ENCODE measurements at places on chromosomes 16 and 17.

- DNase-seq = peak; percentile 97
These were observed at the start of the genes GGA3 and MRPS7 for GRCh38 chr17:75261336-75262111. GGA3 (minus strand) TSS chr17:75261606; CDS start chr17:75261587, 19 bp downstream. MRPS7 (plus strand) TSS chr17:75261879; CDS start chr17:75261901, 22 bp downstream.

DNA sequence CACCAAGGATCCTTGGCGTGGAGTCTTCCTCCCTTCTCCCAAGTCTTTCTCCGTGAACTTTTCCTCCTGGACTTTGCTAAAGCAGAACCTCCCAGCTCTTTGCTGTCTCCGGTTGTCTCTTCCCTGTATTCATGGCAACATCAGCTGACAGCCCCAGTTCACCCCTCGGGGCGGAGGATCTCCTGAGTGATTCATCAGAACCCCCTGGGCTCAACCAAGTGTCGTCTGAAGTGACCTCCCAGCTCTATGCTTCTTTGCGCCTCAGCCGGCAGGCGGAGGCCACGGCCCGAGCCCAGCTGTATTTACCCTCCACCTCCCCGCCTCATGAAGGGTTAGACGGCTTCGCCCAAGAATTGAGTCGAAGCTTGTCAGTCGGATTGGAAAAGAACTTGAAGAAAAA, 943 bp downstream of the CNTROB start:
- peak; percentile 86 for DNase-seq

DNA sequence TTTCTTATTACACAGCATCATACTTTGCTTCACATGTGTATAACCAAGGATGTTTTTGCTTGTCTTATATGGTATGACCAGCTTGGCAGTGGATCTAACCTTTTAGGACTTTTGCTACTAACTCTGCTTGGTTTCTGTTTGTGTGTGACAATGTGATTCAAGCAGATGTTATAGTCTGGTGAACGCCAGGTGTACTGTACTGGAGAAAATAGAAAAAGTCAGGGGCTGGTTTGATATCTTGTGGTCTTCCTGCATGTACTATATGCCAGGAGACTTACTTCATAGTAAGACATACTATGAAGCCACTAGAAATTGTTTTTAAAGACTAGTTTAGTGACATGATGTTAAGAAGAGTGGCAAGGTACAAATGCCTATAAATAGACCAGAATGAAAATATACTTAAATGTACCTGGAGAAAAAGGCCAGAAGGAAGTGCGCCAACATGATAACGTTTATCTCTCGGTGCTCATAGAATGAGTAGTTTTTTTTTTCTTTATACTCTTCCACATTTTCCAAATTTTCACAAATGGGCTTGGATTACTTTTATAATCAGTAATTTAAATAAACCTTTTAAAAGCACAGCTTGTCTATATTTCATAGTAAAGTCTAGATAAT, 112.3 kb downstream of the PRKCA start:
- DNase-seq = no peak

GRCh38 chr16:5895137-5895536, 797.5 kb upstream of the EEF2KMT start:
- no peak for DNase-seq

GRCh38 chr17:42917236-42917603, 16.6 kb downstream of the G6PC1 start:
- DNase-seq = no peak

- no peak for DNase-seq
These were observed 9.5 kb upstream of the TMEM101 start for GRCh38 chr17:44024271-44024663.

DNA sequence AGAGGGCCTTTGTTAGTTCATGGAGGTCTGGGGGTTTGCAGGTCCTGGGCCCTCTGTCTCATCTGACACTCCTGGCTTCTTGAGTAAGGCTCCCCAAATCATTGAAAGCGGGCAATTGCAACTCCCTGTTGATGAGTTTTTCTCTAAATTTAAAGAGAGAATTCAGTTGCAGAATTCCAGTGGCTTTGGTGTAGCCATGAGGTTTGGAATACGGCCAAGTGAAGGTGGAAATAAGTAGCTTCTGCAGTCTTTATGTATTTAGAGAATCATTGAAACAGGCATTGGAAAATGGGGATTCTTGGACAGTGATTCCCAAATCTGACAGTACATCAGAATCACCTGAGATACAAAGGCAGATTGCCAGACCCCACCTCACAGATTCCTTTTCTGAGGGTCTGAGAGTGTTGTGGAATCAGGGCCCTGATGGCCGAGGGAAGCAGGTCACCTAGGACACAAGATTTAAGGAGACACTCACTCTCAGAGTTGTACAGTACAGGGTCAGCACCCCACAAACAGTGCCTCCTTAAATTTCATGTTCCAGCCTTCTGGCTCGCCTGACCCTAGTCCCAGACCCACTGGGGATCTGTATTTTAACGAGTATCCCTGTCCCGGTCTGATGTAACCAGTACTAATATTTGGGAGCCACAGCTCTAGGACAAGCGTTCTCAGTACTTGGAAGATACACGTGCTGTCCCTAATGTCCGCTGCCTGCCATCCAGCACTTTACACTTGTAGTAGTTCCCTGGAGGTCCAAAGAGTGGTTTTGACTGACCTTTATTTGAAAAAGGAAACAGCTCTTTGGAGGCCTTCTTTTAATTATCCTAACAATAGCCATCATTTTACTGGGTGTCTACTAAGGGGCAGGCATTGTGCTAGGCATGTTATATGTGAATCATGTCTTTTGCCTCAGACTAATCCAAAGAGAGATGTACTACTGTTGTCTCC, 37.8 kb downstream of the YPEL2 start:
- no peak for DNase-seq

DNA sequence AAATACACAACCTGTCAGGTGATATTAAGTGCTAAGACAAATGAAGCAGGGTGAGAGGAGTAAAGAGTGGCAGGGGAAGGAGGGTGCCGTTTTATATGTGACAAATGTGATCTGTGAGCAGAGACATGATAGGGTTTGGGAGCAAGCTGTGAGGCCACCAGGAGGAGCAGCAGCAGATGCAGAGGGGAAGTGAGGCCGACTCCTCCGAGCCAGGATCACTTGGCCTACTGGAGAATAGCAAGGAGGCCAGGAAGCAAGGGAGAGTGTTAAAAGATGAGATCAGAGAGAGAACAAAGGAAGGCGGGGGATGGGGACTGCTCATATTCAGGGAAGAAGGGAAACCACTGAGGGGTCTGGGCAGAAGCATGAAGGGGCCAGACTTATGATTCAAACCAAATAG, 129.4 kb downstream of the TANGO6 start:
- DNase-seq = no peak

DNA sequence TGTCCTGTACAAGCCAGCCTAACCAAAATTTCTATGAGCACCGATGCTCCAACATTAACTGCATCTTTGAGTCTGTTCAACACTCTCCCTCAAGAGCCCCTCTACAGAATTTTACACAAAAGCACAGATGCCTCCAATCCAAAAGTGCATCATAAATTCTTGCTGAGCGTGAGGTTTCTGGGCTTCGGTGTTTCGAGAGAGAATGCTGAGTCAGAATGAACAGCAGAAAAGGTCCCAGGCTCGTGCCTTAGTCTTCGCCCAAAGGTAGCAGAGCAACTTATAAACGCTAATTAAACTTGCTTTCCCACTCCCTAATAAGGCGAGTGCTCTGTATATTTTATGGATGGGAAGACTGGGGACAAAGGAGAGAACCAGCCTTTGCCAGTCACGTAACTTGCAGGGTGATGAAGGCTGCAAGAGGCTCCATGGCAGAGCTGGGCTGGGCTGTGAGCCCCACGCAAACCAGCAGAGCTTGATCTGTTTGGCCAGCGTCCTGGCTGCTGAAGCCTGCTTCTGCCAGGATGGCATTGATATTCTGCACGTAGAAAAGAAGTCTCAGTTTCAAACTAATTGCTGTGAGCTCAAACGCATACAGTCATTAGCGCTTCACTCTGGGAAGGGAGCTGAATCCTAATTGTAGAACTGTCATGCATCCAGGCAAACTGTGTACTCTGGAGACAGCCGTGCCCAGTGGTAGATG, 138.5 kb downstream of the DNAH9 start:
- DNase-seq = no peak

DNA sequence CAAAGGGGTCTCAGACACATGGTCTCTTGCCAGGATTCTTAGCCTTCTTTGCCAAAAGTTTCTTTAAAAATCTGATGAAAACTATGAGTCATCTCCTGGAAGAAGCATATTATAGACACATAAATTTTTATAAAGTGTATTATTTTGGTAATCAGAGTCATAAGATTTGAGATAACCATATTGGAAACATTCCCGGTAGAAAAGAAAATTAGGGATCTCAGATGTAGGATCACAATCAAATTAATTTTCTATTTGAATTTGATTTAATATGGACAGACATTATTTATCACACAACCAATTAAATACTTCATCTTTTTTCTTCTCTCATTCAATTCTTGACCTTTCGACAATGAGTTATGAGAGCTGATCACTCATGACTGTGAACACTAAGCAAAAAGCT, 347.7 kb upstream of the CDH8 start:
- DNase-seq = no peak

GRCh38 chr16:15445450-15445849, 11.1 kb downstream of the BMERB1 start:
- DNase-seq = no peak

DNA sequence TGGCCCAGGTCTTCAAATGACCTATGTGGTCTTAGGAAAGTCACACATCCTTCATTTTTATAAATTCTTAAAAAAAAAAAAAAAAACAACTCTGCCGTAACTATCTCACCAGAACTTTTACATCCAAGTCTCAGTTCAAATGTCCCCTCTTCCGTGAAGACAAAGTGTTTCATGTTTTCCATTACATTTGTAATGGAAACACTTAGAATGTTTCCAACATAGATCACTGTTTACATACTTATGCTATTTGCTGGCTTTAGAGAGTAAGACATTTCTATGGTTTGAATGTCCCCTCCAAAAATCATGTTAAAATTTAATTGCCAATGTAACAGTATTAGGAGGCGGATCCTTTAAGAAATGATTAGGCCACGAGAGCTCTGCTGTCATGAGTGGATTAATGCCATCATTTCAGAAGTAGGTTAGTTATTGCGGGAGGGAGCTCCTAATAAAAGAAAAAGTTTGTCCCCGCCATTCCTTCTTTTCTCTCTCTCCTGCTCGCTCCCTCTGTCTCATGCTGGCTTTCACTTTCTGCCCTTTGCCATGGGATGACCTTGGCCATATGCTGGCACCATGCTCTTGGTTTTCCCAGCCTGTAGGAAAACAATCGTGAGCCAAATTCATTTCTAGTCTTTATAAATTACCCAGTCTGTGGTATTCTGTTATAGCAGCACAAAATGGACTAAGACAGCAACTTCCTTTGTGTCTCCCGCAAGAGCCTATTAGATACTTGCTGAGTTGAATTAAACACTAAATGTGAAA, 887.8 kb upstream of the SOX9 start:
- DNase-seq = no peak

GRCh38 chr16:58485184-58485887, 14.6 kb upstream of the NDRG4 start:
- DNase-seq = no peak

DNA sequence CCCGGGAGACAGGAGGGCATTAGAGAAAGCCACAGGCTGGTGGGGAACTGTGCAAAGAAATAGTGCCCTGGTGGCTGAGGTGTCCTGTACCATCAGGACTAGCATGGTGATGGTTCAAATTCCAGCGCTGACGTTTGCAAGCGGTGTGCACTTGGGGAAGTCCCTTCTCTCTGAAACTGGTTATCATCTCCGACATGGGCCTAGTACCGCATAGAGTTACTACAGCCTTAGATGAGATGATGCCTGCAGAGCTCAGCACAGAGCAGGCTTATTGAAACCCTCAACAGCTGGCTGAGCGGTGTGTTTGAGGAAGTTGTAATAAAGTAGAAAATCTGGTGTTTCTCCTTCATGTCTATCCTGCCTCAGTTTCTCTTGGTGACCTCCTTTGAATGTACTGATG, 136.7 kb upstream of the WSCD1 start:
- DNase-seq = no peak

- DNase-seq = no peak
These were observed 146.0 kb upstream of the RCVRN start for GRCh38 chr17:10051112-10051511.

GRCh38 chr17:76581515-76581914, 4.1 kb downstream of the ST6GALNAC2 start:
- no peak for DNase-seq

GRCh38 chr16:2968368-2968737, 795 bp upstream of the PAQR4 start:
- DNase-seq = peak; percentile 58

DNA sequence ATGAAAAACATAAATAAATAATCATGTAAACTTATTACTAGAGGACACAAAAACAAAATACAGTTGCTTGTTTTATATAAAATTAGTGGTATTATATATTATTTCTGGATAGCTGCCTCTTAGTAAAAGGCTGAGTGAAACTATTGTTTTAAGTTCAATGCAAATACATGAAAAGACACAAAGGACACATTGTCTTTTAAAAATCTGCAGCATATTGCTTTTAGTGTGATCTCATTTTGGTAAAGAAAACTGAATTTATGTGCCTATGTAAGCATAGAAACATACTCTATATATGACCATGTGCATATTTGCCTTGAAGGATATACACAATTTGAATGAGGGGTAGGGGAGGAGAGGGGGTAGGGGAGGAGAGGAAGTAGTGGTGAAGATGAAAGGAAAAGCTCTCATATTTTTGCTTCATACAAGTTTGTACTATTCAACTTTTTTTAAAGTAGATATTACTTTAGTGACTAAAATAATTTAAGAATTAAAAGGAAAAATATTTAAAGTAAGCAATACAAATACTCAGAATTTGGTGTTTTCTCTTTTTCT, 5.8 kb downstream of the ABCA10 start:
- no peak for DNase-seq

GRCh38 chr17:64198331-64199090, 64.5 kb downstream of the TEX2 start:
- no peak for DNase-seq

GRCh38 chr16:51326131-51326856, 175.2 kb upstream of the SALL1 start:
- peak; percentile 62 for DNase-seq

- DNase-seq = no peak
These were observed 27.5 kb downstream of the MPP2 start for GRCh38 chr17:43879723-43880419.

- DNase-seq = no peak
These were observed 80.8 kb downstream of the SOCS1 start for GRCh38 chr16:11175106-11175786.
